Choroid plexus epithelial cell (primary cell): ENCODE measurements at places on chromosomes 5 and 9.

DNA sequence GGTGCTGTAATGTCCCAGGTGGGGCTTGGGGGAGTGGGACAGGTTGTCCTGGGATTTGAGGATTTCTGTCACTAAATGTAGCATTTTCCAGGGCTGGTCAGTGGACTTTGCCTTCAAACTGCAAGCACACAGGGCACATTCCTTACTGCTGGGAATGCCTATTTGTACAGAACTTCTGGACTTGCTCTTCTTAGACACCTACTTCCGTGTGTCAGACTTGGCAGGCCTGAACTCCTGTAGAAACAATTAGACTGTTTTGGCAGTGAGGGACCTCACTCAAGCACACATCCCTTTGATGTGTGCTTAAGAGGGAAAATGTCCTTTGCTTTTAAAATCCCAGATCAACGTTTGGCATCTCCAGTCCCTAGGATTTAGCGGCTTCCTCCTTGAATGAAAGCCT lies 192.2 kb downstream of the PAPPA start:
- peak; percentile 14 for DNase-seq

DNA sequence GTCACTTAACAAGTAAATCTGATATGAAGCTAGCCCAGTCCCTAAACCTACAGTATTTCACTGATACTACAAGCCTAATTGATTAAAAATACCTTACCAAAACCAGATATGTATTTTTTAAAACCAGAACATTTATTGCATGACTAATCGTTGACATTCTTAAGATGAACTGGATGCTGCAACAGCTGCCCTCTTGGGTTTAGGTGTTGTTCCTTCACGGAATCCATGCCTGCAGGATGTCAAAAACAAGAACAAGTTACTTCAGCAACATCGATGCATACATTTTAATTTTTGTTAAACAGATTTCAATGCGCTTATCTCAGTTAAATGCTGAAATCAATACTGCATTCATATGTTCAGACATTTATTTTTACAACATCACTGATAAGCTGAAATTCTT lies 2.7 kb downstream of the RPL37 start:
- peak; percentile 66 for DNase-seq

- DNase-seq: peak; percentile 59
These were observed 58.1 kb upstream of the KLF9 start for GRCh38 chr9:70472268-70473249.

DNA sequence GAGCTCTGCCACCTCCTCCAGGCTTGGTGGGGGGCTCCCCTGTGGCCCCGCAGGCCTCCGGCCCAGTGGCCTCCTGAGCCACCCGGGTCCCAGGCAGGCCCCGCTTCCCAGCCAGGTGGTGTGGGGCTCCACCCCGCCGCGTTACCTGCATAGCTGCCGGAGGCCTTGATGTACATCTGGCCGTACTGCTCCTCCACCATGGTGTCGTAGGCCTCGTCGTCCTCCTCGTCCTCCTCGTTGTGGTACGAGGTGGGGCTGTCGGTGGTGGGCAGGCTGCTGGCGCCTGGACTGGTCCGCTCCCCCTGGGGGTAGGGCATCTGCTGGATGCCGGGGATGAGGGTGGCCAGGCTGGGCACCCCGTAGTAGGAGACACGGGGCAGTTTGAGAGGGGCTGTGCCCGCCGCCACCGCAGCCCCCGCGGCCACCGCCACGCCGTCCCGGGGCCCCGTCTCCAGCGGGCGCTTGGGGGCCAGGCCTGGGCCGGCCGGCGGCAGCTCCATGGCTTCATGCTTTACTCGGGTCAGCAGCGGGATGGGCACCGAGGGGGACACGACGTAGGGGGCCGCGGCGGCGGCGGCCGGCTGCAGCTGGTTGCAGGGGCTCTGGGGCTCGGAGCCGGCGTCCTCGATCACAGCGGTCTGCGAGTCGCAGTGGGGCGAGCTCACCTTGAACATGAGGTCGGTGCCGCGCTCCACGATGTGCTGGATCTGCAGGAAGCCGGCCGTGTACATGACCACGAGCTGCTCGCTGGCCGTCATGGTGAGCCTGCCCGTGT lies 45.4 kb downstream of the NACC2 start:
- DNase-seq: no peak

- DNase-seq: no peak
These were observed 5.7 kb downstream of the RAPGEF1 start for GRCh38 chr9:131734165-131734610.

GRCh38 chr9:8686516-8686915 lies 886.9 kb upstream of the DMAC1 start:
- no peak for DNase-seq

GRCh38 chr9:127519301-127520166 lies 68.2 kb downstream of the LRSAM1 start:
- DNase-seq: peak; percentile 98

DNA sequence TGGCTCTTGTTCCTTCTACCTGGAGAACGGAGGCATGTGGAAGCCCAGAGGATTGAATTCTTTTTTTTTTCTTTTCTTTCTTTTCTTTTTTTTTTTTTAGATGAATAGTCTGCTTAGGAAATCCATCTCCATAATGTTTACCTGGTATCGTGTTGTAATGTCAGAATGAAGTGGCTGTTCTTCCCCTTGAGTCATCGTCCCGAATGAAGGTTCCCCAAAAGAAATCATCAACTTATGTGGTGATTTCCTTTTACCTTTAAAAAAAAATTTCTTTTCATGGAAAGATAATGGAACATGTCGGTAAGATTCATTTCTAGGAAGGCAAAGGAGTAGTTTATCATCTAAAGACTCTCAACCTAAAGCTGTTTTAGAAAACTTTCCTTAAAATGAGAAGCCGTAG lies 59.7 kb downstream of the DOCK8 start:
- no peak for DNase-seq

DNA sequence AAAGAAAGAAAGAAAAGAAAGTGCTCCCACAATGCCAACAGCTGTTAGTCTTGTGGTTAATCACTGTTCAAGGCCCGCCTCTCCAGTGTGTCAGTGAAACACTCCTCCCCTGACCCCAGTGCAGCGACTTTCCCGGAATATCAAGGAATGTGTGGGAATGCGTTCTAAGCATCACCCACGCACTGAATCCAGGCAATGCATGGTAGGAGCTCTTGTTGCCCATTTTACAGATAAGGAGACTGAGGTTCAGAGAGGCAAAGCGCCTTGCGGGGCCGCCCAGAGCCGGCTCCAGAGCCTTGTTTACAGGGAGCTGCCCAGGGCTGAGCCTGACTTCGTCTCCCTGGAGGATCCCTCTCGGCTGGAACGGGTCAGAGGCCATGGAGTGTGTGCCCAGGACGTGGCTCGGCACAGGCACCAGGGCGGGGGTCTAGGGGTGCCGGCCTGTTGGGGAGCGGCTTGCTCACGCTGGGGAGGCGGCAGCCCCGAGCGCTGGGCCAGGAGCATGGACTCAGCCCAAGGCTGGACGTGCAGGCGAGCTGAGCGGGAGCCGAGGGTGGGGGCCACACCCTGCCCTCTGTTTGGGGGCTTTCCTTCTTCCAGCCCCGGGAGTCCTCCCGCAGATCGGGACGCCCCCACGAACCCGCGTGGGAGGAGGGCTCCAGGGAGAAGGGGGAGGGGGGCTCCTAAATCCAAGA lies 823 bp downstream of the ST6GALNAC6 start:
- DNase-seq: peak; percentile 83

- no peak for DNase-seq
These were observed 171.4 kb upstream of the NFIB start for GRCh38 chr9:14485366-14485765.

DNA sequence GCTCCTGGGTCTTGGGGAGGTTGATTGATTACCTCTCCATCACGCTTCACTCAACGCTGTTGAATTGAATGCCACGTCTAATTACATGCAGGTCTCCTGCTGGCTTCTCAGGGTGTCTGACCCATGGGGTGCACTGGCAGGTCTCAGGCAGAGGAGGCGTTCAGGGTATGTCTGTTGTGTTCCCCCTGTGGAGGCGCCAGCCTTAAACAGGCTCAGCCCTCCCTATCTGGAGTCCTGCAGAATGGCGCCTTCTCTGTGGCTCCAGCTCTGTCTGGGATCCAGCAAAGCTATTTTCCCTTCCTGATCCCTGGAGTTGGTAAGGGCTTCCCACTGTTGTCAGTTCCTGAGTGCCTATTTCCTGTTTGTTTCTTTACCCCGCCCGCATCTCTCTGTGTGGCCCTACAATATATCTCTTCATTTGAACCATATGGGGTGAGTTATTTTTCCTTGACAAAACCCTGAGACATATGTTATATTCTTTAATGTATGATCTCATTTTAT lies 150.0 kb downstream of the NTRK2 start:
- no peak for DNase-seq

GRCh38 chr9:97501972-97502221 lies 431 bp downstream of the TMOD1 start:
- no peak for DNase-seq

DNA sequence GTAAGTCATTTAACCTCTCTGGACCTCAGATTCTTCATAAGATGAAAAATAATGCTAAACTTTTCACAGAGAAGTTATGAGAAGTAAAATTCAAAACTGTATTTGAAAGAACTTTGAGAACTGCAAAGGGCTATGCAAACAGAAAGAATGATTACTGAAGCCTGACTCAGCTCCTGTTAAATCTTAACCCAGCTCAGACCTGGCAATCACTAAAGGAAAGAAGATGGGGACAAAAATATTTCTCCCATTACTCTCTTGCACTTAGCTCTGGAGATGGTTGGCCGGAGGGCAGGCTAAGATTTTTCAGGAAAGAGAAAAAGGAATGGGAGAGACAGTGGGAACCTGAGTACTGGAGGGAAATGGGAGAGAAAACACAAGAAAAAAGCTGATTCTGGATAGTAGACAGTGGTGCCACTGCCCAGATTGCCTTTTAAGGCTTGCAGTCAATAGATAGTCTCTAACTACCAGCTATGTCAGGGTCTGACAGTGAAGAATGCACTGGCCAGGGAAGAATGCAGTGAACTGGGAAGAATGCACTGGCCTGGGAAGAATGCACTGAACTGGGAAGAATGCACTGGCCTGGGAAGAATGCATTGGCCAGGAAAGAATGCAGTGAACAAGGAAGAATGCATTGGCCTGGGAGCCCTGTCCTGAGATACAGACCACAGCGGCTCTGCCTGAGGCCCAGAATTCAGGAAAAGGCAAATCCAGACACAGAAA lies 25.2 kb upstream of the CEMIP2 start:
- DNase-seq: peak; percentile 55

DNA sequence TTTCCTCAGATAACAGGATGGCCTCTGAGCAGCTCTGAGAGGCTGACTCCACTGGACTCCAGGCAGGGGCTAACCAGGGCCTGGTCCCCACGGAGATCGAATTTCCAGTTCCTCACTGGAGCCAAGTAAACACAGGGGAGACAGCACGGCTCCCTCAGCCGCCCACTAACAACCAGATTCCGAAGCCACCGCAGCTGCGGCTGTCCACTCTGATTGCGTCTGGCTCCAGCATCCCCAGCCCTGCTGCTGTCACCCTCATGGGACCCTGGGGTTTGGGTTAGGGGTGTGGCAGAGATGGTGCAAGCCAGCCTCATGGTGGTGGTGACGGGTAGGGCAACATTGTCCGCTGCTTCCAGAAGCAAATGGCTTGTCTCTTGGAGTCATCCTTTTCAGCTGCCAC lies 172.6 kb downstream of the RGS3 start:
- peak; percentile 89 for DNase-seq

- DNase-seq: no peak
These were observed 21.8 kb upstream of the CPEB4 start for GRCh38 chr5:173866243-173866857.

- DNase-seq: no peak
These were observed 662.7 kb upstream of the RGMB start for GRCh38 chr5:98110791-98111190.

GRCh38 chr9:77464661-77465060 lies 183.5 kb downstream of the GNA14 start:
- DNase-seq: peak; percentile 65

GRCh38 chr9:136944212-136944518 lies 373 bp downstream of the FBXW5 start:
- peak; percentile 64 for DNase-seq

DNA sequence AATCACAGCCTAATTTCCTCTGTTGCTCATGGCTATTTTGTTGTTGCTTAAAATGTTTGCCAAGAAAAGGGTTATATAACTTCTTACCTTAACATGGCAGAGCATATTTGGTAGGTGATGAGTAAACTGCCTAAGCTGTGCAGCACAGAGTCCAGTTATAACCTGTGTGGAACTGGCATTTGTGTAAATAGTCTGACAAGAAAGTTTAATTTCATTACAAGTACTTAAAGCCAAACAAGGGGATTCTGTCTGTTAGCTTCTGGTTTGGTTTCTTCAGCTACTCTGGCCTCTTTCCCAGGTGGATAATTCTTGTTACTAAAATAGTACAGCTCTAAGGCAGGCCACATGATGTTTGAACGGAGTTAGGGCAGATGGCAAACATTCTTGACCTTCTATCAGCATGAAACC lies 72.2 kb downstream of the PTCD2 start:
- DNase-seq: peak; percentile 67

DNA sequence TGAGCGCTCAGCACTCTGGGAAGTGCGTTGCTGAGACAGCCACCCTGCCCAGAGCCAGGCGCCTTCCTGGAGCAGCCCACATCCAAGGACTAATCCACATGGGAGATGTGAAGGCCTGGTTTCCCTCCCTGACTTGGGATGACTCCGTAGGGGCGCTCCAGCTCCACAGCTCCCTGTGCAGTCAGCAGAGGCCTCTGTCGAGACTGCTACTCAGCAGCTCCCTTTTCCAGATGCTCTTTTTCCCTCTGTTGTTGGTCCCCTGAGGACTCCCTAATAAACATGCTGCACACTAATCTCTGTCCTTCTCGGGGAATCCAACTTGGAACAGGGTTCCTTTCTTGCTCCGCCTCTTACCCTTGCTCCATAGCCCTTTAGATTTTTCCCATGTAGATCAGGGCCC lies 237.3 kb downstream of the ZSWIM6 start:
- no peak for DNase-seq

GRCh38 chr9:17810728-17811571 lies 232.1 kb downstream of the SH3GL2 start:
- DNase-seq: peak; percentile 82

GRCh38 chr5:126400621-126401251 lies 22.5 kb upstream of the GRAMD2B start:
- DNase-seq: no peak

DNA sequence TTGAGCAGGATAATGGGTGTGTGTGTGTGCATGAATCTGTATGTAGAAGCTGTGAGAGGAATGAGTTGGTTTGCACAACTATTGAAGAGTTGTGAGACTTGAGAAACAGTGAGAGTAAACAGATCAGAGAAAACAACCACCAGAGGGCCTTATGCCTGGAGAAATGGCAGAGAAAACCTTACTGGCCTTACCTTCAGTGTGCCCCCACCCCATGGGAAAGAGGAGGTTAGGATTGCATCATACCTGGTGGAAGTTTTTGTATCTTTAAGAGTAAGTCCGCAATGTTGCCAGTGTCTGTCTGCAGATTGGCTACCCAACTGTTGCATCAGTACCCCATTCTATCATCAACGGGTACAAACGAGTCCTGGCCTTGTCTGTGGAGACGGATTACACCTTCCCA lies 1909.4 kb upstream of the WWC1 start:
- DNase-seq: no peak
